ENCODE measurements at places on chromosomes 12 and 14.

GRCh38 chr14:97073622-97074021 is 276.4 kb downstream of the VRK1 start:
- DNase-seq, result no peak

- DNase-seq, result peak; percentile 64
Observed at GRCh38 chr12:107884769-107885694, 110.5 kb downstream of the ASCL4 start.

GRCh38 chr14:36021030-36021422 is 155.5 kb downstream of the PTCSC3 start:
- DNase-seq, result no peak

- DNase-seq, result no peak
Observed at GRCh38 chr12:49693931-49694444, 13.2 kb downstream of the FMNL3 start.

GRCh38 chr12:58915037-58915436 is 5.3 kb downstream of the LRIG3 start:
- no peak for DNase-seq

DNA sequence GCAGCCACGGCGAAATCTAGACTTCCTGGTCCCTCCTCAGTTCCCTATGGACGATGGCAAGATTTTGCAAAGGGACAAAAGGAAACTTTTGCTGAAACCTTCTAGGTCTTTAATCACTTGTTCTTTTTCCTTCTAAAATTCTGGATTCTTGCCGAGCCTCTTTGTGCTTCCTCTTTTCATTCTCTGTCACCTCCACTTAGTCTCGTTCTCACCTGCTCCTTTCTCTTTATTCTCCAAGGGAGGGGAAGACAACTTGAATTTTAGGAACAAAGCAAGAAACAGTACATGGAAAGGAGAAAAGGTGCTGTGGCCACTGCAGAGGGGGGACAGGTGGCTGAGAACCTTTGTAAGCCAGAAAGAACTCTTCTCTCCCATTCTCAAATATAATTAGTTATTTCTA is 194.8 kb downstream of the CACNA1C start:
- DNase-seq, result no peak

DNA sequence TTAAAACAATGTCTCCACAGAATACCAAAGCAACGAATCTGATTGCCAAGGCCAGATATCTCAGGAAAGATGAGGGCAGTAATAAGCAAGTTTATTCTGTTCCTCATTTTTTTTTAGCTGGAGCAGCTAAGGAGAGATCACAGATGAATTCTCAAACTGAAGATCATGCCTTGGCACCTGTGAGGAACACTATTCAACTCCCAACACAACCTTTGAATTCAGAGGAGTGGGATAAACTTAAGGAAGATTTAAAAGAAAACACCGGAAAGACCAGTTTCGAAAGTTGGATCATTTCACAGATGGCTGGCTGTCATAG is 994 bp downstream of the PRORP start:
- DNase-seq, result no peak

DNA sequence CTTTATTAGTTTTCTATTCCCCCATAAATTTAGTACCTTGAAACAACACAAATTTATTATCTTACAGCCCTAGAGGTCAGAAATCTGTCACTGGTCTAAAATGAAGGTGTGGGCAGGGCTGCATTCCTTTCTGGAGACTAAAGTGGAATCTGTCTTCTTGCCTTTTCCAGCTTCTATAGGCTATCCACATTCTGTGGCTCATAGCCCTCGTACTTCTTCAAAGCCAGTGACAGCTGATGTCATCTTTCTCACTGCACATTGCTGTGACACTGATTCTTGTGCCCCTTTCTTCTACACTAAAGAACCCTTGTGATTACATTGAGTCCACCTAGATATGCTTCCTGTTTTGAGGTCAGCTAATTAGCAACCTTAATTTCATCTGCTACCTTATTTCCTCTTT is 23.2 kb upstream of the DCN start:
- no peak for DNase-seq

- no peak for DNase-seq
Observed at GRCh38 chr12:87382436-87382835, 646.8 kb downstream of the C12orf50 start.

- no peak for DNase-seq
Observed at GRCh38 chr12:130484221-130484620, 146.5 kb downstream of the PIWIL1 start.

DNA sequence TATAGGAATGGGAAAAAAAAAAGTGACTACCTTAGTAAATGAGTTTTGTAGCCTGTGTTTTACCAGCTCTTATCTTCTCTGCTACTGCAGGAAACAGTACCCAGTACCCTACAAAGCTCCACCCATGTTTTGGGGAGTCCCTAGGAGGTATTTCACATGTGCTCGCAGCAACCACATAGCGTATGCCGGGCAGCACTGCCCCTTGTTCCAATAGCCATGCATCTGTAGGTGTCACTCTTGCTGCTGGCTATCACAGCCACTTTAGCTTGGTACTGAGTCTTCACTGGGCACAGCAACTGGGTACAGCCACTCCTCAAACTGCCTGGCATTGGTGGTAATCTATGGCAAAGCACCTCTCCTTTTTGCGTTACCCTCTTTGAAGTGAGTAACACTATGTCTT is 2.0 kb upstream of the MDM1 start:
- no peak for DNase-seq

- DNase-seq, result peak; percentile 35
Observed at GRCh38 chr12:91778091-91778832, 367.4 kb downstream of the BTG1 start.

- no peak for DNase-seq
Observed at GRCh38 chr12:30908722-30909348, 17.7 kb upstream of the TSPAN11 start.

GRCh38 chr12:104641862-104642261 is 185.1 kb downstream of the CHST11 start:
- no peak for DNase-seq

DNA sequence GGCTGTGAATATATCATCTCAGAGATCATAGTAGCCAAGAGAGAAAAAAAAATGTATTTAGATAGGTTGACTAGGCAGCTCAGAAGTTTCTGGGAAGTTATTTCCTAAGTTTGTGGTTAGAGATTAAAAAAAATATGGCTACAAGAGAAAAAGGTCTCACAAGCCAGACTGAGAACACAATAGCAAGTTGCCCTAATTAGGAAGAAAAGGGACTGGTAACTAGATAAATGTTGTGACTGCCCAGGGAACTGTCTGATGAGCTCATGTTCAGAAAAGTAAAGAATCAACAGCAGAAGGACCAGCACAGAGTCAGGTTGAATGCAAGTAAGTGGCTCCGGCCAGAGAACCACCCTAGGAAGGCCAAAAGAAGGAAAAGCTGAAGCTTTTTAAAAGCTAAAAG is 256.6 kb downstream of the PRKD1 start:
- no peak for DNase-seq

GRCh38 chr14:55638665-55639064 is 58.7 kb downstream of the KTN1 start:
- DNase-seq, result peak; percentile 23

Data from dermis microvascular lymphatic vessel endothelial cell (primary cell).